Suprapubic skin (tissue), 4 donors: ENCODE measurements at places on chromosomes 5 and 9.

DNA sequence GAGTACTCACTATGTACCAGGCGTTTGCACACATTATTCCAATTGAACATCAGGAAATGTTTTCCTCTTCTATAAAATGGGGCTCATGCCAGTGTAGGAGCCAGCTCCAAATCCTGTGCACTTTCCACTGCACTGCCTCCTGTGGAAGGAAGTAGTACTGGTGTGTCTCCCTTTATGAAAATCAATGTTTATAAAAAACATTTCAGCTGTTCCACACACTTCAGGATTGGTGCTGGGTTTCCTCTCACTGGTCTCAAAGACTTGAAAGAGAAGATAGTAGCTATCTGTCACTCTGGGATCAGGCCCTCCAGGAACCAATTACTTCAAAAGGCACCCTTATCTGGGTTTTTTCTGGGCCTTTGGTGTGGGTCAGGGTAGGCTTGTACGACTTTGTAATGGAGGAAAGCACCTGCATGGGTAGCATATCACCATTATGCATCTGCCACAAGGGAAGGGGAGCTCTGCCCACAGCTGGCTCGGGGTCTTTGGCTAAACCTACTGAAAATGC, 32.5 kb downstream of the RAB14 start:
- no peak for DNase-seq

DNA sequence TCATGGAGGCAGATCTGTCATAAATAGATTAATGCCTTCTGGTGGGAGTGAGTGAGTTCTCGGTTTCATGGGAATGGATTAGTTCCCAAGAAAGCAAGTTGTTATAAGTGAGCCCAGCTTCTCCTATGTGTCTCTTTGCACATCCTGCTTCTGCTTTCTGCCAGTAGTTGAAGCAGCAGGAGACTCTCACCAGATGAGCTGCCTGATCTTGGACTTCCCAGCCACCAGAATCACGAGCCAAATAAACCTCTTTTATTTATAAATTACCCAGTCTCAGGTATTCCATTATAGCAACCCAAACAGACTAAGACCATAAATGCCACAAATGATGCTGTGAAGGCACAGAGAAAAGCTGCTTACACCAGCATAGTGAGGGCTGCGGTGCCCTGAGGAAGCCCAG, 28.9 kb downstream of the BHMT start:
- no peak for DNase-seq

- DNase-seq = no peak
These were observed 92.2 kb downstream of the DOCK8 start for GRCh38 chr9:306907-307306.

GRCh38 chr5:176151281-176151680, 86.9 kb upstream of the SIMC1 start:
- DNase-seq = no peak

DNA sequence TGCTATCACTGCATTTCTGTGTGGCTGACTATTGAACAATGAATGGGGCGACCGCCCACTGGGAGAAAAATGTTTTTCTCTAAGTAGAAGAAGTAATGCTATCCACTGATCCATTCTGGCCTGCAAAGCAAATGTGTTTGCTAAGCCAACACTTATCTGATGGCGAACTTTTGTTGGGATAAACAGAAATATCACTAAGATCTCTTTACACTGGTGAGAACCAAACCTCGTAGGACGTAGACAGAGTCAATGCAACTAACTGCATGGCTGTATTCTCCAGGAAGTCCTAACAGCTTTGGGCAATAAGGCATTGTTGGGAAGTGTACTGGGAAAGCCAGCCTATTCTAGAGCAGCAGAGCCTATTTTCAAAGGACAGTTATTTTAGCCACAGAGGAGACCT, 77.7 kb downstream of the ANKH start:
- no peak for DNase-seq

GRCh38 chr9:18520416-18521047, 46.6 kb downstream of the ADAMTSL1 start:
- DNase-seq = no peak

GRCh38 chr9:133706307-133707050, 31.7 kb downstream of the SARDH start:
- DNase-seq = no peak

DNA sequence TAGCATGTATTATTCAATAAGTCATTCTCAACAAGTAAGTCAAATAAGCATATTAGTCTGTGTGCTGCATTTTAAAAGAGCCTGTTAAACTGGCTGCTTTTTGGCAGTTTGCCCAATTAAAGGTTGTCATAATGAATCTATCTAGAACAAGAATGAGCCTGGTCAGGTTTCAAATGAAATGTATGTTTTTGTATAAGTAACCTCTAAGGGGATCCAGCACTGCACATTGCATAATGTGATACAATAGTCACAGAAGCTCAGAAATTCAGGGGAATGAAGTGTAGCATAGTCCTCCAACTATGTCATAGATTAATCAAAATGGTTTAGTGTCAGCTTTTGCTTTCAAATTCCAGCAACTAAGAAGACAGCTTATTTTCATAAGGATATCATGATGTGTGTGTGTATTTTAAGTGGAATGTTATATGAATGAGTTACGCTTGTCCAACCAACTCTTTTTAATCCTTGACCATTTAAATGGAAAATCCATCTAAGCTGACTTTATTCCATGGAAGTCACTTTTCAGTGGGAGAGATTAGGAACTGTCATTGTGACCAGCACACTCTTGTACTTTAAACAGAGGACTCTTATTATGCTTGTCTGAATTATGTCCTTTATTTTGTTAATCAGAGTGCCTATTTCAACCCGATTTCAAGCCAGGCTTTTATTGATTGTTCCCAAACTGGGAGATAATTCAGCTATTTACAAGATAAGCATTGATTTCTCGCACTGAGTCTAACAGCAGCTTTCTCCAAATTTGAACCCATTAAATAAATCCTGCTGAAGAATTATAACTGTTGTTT, 283.9 kb upstream of the ADAMTSL1 start:
- no peak for DNase-seq
